Activated CD4-positive, alpha-beta memory T cell treated with anti-CD3 and anti-CD28 coated beads for 36 hours (primary cell): ENCODE measurements at places on chromosomes 3 and 15.
A peak's percentile ranks its signal among the peaks of the same experiment; 100 is the strongest.

DNA sequence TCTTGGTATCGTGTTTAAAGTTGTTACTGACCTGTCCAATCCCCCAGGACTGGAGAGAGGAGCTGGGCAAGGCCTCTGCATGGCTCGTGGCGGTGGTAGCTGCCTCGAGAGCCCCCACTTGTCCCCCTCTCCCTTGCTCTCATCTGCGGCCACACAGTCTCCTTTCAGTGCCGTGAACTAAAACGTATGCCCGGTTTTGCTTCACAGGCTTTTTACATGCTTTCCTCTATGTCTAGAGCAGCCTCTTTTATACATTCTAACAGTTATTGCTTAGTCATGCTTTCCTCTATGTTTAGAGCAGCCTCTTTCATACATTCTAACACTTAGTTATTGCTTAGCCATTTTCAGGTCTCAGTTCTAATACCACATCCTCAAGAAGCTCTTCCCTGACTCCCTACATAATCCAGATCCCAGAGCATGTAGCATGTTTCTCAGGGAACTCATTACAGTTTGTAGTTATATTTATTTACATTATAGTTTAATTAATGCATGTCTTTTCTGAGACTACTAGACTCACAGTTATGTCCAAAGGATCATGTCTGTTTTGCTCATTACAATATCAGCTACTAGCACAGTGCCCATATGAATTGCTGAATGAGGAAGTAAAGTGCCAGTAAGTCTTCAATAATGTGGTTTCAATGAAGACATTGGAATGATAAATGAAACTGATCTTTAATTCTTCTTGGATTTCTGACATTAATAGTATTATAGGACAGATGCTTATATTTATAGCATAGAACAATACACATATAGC, 66.5 kb upstream of the TBL1XR1 start:
- no peak for DNase-seq

- no peak for DNase-seq
These were observed 40.2 kb downstream of the ATP2B2 start for GRCh38 chr3:10465161-10465560.

DNA sequence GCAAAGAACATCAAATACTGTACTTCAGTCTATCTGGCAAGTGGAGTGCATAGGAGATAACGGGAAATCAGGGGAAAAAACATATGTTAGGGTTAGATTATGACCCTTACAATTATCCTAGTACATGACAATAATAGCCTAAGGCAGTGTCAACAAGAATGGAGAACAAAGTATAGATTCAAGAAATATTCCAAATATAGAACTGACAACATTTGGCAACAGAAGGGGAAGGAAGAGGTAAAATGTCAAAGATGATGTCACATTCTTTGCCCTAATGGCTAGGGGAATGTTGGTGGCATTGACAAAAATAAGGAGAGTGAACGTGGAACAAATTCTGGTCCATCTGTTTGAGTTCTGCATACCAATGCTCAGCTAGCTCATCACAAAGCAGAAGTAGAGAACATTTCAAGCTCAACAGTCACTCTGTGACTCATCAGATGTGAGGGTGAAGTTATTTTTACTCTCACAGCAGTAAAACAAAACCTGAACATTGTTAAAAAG, 15.5 kb upstream of the ATP8B4 start:
- DNase-seq: no peak

GRCh38 chr3:113055961-113056360, 65.2 kb downstream of the GTPBP8 start:
- DNase-seq: no peak

DNA sequence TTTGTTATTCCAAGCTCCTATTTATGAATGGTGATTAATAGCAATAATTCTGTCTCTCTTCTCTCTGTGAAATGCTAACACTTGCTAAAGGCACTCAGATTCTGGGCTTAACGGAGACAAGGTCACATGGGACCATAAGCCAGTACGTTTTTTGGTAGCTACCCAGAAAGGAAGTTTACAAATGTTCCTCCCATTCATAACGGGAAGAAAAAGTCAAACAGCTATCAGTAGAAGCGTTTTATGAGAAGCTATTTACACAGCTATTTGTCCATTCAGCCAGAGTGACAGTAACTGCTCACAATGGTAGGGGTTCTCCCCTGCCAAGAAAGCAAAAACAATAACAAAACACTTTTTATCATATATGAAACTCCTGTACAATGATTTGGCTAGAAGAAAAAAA, 51.5 kb downstream of the ZMAT3 start:
- DNase-seq: no peak

GRCh38 chr3:38401246-38401962, 52.3 kb upstream of the ACVR2B start:
- no peak for DNase-seq

- no peak for DNase-seq
These were observed 50.5 kb downstream of the TNFAIP8L3 start for GRCh38 chr15:51044037-51044727.

DNA sequence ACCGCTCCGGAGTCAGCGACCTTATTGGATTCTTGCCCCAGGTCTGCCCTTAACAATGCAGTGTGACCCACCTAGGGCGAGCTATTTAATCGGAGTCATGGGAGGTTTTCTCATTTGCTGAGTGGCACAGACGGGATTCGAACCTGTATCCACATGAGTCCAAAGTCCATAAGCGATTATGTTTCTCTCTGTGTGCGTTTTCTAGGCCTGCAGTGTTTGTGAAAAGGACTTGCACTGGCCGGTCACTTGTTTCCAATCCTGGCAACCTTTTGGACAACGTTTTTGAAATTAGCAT, 691 bp upstream of the HDGFL3 start:
- DNase-seq: no peak

DNA sequence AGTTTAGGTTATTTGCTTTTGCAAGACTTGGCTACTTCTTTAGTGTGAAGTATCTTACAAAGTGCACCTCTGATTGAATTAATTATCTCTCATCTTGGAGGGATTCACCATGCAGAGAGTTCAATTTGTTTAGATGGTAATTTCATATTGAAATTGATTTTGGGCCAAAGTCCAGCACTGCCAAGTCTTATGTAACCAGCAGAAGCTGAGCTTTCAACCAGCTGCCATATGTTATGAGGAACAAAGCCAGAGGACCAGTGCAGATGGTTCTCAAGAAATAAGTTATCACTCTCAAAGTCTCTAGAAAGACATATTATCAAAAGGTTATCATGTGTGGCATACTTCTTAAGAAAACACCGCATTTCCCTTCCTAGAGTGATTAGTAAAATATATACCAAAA, 29.0 kb downstream of the ABHD6 start:
- DNase-seq: no peak

DNA sequence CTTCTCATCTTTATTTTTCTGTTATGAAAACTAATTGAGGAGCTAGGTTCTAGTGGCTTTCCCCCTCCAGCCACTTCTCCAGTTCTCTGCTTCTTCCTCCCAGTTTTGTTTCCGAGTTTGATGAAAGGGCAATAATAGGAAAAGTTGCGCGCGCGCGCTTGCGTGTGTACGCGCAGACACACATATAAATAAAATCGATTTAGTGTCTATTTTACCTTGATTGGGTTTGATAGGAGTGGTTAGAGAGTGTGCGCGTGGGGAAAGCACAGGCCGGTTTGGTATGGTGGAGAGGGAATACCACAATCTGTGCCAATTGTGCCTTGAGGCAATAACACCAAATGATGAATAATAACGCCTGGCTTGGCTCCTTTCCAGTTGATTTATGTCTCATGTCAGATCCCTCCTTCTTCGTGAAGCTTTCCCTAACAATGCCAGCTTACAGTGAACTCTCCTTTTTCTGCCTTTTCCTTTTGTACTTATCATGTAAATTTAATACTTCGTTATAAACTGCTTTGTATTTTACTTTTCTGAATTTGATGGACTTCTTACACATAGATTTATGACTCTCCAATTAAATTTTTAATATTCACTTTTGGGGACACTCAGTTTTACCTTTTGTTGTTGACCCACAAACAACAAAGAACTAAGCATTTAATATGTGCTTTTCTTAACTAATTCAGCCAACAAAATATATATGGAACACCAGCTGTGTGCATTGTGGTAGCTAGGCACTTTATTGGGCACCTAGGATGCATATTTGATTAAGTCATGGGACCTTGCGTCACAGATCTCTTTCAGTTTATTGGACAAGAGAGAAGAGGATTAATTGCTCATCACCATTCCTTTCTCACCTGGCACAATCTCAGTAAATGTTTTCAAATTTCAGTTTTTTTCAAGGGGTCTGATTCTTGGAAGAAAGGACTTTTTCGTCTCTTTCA, 1.7 kb downstream of the TIPARP start:
- peak; percentile 47 for DNase-seq

- no peak for DNase-seq
These were observed 178.3 kb downstream of the KBTBD8 start for GRCh38 chr3:67176396-67176795.

GRCh38 chr15:29048011-29048410, 162.2 kb downstream of the APBA2 start:
- DNase-seq: no peak

DNA sequence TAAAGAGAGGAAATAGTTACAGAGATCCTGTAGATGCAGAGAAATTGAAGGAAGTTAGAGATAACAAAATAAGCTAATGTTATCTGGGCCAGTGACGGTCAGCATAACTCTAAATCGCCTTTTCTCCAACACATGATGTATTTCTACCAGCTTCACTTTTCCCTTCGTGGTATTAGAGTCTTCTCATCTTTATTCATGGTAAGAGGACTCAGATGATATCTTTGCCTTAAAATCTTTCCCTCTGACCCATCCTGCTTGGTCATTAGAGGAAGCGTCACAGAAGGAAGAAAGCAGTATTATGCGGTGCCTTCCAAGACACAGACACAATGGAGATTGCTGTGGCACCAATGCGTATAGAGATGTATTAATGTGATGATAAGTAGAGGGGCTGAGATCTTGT, 320.7 kb upstream of the GOLIM4 start:
- no peak for DNase-seq

DNA sequence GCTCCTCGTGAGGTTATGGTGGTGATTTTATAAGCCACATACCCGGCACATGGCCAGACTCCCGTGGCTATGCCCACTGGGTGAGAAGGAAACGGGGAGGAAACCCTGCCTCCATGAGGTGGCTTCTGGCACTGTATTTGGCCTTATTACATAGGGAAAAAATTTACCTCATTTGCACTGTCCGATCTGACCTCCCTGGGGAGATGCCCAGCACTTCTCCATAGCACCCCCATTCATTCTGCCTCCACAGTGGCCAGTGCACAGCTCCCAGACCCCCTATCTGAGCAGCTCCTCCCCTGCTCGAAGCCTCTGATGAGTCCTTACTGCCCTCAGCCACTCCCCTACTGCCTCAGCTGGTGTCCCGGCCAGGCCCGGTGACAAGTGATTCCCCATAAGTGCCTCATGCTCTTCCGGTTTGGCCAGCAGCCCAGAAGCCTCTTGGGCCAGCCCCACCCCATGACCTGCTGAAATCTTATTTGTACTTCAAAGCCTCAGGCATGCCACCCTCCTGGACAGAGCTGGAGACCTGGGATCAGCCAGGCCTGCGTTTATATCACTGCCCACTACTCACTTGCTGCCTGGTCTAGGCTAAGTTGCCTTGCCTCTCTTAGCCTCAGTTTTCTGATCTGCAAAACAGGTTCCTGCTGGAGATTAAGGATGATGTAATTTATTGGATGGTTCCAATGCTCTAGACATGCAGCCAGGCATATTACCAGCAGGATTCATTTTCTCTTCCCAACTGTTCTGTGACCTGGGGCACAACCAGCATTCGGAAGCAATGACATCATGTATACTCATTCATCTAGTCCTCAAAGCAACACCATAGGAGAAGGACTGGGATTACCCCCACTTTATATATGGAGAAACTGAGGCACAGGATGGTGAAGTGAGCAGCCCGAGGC, 30.6 kb upstream of the SLC6A6 start:
- peak; percentile 14 for DNase-seq

- no peak for DNase-seq
These were observed 450.4 kb downstream of the MFSD1 start for GRCh38 chr3:159252274-159252673.

DNA sequence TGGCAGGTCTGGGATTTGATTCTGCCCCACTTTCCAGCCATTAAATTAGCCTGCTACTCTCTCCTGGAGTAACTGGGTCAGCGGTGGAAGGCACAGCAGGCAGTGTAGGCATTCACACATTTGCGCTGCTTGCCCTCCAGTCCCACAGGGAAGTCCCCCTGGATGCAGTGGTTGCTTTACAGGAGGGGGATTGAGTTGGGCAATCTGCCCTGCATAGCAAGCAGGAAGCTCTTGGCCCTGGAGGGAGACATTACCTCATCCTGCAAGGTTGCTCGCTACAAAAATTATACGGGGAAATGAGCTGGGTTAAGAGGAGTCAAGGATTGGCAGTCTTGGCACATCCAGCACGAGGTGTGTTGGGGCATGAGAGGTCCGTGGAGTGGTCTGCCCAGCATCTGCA, 14.8 kb downstream of the MCM2 start:
- no peak for DNase-seq

DNA sequence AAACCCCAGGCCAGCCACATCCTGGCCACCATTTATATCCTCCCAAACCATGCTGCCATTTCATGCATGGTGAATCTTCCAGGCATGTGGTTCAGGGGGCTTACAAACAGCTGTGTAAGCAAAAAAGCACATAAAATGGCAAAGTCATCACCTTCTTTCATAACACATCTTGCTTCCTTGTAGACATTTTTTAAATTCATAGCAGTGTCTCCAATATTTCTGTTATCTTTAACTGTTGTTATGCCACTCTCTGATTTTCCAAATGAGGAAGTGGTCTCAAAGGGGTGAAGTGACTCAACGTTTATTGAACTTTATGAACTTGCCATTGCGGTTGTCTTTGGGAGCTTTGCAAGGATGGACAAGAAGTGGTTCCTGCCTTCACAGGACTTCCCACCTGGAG, 264.4 kb downstream of the MEX3B start:
- no peak for DNase-seq

DNA sequence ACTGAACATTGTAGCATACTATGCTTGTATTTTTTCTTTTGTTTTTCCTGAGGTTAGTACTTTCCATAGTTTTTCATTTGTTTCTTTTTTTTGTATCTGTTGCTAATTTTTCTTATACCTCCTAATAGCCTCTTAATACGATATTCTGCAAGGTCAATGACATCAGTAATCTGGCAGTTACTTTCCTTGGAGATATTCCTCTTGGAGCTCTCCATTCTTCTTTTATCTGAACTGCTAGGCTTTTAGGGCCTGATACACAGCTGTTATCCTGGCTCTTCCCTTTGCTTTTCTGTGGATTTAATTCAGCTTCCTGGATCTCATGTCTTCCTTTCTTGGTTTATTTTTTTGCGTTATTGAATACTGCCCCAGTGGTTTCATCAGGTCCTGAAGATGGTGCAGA, 12.9 kb downstream of the ALPK3 start:
- no peak for DNase-seq

DNA sequence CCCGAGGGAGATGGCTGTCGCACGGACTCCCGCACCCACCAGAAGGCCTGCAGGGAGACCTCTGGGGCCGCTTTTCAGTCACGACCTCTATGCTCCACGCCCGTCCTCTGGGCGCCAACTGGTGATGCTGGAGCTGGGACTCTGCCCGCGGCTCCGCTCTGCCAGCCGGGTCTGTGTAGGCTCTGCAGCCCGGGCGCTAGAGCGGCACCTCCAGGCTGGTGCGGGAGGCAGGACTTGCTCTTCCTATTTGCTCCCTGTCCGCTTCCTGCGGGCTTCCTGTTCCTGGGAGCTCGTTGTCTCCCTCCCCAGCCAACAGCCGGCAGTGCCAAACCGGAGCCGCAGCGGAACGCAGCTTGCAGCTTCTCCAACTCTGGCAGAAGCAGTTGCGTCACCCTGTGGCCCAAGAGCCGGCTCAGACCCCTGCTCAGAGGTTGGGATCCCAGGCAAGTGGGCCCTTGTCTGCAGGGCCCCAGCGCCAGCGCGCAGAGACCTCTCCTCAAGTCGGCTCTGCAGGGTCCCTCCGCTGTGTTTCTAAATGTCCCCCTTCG, 285.9 kb downstream of the XXYLT1 start:
- no peak for DNase-seq
